ENCODE measurements at places on chromosomes 12 and 14.

DNA sequence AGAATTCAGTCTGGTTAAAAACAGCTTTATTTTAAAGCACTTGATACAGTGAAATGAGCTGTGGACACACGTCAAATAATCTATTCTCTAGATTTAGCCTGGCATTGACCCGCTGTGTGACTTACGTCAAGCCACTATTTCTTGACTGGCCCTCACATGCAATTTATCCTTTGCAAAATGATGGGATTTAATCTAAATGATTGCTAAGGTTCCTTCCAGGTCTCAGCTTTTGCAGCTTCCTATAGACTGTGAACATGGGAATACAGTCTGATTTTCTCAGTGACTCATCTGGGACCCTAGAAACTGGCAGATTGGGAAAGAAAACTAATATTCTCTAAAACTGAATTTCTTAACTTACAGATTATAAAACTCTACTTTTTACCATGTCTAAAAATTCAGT lies 409.1 kb downstream of the RAD51B start:
- DNase-seq = no peak

DNA sequence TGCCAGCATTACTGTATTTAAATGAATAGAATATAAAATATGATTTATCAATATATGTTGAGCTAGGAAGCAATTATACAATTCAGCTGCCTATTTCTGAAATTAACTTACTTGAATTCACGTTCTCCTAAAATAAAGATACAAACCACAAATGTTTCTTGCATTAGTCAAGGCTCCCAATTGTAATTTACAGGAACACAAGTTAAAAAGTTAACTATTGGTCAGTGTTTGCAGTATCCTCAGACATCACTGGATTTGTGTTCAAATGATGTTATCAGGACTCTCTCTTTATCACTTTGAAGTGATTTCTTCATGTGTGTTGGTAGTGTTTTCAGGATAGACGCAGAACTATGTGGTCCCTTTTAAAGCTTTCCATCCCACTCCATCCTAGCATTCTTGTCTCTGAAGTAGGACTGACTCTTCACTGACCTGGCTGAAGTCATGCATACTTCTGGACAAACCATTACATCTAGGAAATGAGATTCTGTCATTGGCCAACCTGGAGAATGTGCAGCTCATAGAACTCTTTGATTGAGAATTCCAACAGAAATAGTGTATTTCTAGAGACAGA lies 156.1 kb downstream of the KICS2 start:
- DNase-seq = no peak

DNA sequence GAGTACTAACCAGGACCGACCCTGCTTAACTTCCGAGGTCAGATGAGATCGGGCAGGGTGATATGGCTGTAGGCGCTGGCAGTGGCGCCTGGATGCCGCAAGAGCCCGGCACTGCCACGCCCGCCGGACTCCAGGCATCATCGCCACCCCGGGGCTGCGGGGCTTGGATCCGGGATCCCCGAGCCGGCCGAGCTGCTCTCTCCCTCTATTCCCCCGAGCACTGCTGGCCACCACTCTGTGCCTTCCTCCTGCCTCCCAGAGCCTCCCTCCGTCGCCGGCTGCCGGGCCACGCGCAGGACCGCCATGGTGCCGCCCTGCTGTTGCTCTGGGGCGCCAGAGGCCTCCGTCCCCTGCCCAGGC lies 153.2 kb upstream of the ALG10B start:
- no peak for DNase-seq

DNA sequence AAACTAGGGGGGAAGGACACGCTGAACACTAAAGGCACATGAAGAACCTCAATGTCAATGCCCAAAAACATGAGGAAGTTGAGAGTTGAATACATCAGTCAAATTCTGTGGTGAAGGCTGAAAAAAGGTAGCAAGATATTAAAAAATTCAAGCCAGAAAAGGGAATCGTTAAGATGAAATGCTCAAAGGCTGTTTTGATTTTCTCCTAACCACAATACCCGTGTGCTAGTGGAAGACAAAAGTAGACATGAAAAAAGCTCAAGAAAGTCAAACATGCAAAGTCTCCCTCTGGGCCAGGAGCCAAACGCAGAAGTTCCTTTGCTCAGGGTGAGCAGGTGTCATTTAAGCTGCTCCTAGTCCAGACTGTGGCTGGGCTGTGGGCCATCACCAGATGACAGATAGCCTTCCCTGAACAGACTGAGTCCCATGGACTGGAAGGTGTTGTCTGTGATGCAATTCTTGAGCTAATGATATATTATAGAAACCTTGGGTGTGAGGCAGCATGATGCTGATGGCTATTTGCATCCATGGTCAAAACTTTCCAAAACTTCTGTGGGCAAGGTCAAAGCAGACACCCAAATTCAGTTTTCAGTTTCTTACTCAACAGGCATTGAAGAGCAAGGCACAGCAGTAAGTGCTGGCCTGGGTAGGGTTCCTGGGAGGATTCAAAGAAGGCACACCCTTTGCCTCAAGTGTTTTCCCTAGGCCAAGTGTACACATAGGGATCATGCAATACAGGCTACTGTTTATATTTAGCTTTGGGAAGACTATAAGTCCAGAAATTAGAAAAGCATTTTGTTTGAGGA lies 81.6 kb downstream of the MYRFL start:
- DNase-seq = no peak

GRCh38 chr12:18922851-18923250 lies 184.9 kb downstream of the CAPZA3 start:
- DNase-seq = no peak

Data from hypothalamus (tissue), 51 donors.